ENCODE measurements at places on chromosomes 1 and 21.

DNA sequence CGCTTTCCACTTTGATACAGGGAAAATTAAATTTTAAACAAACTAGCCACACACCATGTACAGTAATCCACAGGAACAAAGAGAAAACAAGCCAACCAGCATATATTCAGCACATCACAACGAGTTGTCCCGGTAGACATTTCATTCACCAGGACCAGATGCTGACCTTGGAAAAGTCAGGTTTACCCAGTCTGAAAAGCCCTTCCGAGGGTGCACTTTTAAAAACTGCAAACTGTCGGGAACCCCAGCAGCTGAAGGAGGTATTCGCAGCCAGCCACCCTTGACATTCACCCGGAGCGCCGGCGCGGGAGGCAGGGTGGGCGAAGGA lies 1.2 kb downstream of the MCOLN3 start:
- no peak for DNase-seq

GRCh38 chr1:180415985-180416633 lies 86.3 kb downstream of the ACBD6 start:
- no peak for DNase-seq

DNA sequence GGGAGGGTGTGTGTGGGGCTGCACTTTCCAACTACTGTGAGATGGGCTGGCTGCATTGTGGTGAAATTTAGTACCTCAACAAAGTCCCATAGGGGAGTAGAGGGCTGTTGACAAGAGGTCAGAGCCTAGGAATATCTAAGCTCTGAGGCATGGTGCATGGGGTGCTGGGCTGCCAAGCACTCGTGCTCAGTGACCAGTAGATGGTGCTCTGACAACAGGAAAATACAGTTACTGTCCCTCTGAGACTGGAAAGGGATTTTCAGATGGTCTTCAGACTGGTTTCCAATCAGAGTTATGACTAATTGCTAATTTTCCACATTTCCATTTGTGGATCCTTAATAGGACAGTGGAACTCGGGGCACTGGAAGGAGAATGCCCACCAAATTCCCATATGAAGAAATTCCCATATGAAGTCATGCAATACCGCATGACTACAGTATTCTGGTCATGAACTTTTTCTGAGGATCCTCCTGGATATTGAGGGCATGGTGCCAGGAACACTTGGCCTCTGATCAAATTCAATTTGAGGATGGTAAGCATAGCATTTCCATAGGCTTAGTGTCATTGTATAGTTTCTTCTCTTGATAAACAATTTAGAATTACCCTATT lies 4.1 kb upstream of the CACNA1E start:
- no peak for DNase-seq

- no peak for DNase-seq
Observed at GRCh38 chr1:245762396-245762910, 607.7 kb downstream of the KIF26B start.

DNA sequence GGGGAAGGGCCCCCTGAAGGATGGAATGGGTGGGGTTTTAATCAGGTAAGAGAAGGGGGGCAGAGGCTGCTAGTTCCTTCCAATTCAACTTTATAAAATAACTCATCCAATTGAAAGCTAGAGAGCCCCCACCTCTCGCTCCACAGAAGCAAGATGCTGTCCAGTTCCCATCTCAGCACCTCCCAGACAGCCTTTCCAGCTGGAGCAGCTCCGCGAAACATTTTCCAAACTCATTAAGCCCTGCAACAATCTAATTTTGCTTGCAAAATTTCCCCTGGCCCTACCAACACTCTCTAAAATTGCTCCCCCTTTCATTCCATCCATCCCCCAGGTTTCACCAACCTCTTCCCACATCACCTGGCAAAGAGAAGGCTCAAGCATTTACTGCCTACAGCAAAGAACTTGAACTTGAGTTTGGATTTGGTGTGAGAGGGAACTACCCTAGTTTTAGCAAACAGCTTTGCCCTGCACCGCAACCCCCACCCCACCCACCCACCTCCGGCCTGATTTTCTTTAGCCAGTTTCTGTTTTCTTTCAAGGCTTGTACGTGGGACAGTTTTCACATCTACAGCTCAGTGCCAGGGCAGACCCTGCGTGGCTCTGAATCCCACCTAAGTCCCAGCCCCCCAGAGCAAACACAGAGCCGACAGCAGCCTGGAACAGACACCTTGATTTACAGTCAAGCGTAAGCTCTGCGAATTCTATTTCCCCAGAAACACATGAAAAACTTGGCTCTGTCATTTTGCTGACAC lies 46.7 kb downstream of the SYF2 start:
- DNase-seq = no peak

DNA sequence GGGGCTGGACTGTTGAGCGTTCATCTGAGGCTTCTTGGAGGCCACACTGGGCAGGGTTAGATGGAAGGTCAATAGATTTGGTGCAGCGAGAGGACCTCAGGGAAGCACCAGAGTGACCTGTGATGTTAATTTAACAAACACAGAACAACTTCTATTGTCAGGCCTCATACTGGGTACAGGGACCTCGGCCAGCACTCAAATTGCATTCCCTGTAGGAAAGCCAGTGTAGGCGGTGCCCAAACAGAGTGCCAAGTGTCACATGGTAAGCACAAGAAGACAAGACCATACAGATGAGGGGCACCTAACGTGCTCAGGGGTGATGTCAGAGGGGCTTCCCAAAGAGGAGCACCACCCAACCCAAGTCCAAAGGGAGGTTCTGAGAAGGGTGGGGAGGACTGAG lies 1.3 kb downstream of the TMEM269 start:
- DNase-seq = no peak

DNA sequence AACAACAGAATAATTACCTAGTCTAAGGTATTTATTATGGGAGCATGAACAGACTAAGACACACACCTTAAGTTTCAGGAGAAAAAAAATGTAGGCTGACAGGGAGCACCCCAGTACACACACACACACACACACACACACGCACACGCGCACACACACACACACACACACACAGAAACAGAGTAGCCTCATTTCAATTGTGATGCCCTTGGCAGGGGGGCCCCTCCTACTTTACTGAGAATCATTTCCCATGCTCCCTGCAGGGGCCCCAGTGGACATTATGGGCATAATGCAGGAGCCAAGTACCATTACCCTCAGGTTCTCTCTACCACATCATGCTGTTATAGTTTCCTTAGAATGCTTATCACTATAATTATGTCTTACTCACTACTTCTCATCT lies 104.9 kb downstream of the CDC7 start:
- DNase-seq = no peak

- DNase-seq = no peak
Observed at GRCh38 chr1:150224983-150225382, 10.9 kb downstream of the ANP32E start.

GRCh38 chr1:22573237-22573636 lies 9.9 kb downstream of the EPHA8 start:
- DNase-seq = no peak

GRCh38 chr1:164588516-164589341 lies 29.7 kb downstream of the PBX1 start:
- DNase-seq = no peak

DNA sequence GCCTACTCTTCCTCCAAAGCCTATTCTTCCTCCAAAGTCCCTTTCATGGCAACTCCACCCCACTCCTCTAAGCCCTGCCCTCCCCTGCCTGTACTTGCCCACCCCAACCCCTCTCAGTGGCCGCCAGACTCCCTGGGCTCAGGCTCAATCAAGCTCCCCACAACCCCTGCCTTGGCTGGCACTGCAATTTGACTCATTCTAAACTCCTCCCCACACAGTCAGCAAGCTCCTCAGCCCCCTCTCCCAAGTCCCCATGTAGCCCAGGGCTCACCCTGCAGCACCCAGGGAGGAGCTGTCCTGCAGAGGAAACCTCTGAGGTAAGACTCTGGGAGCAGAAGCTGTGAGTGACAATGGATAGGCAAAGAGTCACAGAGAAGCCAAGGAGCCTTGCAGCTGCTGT lies 3.6 kb upstream of the VSIG8 start:
- no peak for DNase-seq

DNA sequence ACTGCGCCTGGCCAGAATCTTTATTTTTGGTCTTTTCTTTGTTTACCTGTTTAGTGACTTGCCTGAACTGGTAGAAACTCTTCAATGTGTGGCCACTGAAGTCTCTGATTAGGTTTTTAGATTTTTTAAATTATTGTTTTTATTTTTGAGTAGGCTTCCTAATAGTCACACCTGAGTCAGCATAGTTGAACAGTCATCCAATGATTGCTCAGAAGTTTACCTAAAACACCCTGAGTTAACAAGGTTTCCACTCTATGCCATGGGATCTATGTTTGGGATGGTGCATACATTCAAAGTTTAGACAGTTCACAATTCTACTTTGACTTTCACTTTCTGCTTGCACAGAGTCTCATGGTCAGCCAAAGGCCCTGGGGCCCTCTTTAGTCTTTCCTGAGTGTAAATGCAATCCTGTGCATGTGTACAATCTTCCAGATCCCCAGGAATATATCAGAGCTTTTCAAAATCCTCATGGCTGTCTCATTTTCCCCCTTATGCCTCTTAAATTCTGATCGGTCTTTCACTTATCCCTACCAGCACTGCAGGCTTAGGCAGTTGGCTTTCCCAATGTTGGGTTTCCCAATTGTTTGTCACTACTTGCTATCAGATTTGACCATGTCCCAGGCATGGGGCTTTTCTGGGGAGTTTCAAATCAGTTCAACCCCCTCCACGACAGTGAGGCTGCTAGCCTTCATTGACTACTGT lies 114.4 kb upstream of the RAB3GAP2 start:
- no peak for DNase-seq

DNA sequence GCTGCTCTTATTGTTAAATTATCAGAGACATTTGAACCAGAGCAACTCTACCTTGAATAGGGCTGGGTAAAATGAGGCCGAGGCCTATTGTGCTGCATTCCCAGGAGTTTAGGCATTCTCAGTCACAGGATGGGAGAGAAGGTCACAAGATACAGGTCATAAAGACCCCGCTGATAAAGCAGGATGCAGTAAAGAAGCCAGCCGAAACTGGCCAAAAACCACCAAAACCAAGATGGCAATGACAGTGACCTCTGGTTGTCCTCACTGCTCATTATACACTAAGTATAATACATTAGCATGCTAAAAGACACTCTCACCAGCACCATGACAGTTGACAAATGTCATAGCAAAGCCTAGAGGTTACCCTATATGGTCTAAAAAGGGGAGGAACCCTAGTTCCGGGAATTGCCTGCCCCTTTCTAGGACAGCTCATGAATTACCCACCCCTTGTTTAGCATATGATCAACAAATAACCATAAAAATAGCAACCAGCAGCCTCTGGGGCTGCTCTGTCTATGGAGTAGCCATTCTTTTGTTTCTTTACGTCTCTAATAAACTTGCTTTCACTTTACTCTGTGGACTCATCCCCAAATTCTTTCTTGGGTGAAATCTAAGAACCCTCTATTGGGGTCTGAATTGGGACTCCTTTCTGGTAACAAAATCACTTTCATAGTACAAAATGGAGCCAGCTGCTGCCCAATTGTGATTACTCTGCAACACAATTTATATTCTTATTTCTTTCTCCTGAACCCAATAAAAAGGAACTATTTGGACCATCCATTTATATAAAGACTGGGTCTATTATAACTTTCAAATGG lies 179.6 kb downstream of the TGFBR3 start:
- DNase-seq = no peak

DNA sequence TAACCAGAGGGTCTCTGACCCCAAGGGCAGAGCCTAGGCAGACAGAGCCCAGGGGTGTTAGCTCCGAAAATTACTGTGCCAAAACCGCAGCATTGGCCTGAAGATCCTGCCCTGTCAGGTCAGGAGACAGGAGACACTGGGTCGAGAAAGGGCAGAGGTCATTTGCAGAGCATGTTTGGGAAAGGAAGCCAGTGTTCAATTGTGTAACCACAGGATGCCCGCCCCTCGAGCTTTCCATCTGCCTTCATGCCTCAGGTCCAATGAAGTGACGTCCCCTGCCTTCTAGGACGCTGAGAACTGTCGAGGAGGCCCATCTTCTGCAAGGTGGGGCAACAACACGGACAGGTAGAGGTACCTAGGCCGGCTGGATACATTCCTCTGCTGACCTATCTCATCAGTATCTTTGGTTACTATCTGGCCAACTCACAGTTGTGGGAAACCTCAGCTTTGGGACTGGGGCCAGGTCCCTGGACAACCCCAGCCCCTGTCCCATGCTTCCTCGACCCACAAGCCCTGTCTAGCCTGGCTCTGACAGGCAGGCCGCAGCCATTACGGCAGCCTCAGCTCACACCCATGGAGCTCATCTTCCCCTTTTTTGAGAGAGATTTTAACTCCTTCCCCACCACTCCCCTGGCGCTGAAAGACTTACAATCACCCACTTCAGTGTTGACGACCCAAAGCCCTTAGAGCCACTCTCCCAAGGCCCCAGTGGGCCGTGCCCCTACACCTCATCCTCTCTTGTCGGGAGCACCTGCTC lies 1.3 kb downstream of the ARL8A start:
- no peak for DNase-seq

- no peak for DNase-seq
Observed at GRCh38 chr1:89807983-89808382, 12.8 kb upstream of the LRRC8D start.

DNA sequence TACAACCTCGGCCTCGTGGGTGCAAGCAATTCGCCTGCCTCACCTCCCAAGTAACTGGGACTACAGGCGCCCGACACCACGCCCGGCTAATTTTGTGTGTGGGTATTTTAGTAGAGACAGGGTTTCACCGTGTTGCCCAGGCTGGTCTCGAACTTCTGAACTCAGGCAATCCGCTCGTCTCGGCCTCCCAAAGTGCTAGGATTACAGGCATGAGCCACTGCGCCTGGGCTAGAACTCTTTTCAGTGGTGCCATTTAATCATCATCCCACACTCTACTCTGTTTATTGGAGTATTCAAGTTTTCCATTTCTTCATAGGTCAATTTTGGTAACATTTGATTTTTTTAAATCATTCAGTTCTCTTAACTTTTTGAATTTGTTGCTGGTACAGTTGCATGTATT lies 101.3 kb downstream of the DHRS3 start:
- no peak for DNase-seq

- no peak for DNase-seq
Observed at GRCh38 chr1:232040260-232040659, 413.7 kb downstream of the DISC1 start.

GRCh38 chr1:60483509-60483908 lies 409.9 kb upstream of the C1orf87 start:
- no peak for DNase-seq

DNA sequence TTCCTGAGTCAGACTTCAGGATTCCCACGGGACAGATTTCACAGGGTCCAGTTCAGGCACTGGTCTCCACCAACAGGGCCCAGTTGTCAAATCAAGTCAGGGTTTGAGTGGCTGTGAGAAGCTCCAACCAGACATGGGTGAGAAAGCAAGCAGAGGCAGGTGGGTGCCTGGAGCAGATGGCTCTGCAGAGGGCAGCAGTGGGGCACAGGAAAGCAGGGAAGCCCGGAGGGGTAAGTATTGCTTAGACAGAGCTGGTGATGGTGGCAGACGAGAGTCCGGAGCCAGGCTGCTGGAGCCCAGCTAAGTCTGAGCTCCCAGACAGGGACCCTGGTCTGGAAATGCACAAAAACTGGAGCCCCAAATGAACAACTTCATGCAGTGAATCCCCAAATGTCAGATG lies 40.4 kb downstream of the RIMS3 start:
- DNase-seq = no peak

GRCh38 chr1:22741118-22741517 lies 30.5 kb downstream of the EPHB2 start:
- no peak for DNase-seq

- DNase-seq = no peak
Observed at GRCh38 chr1:41856944-41857285, 61.8 kb downstream of the HIVEP3 start.

GRCh38 chr1:59552007-59552406 lies 255.1 kb downstream of the FGGY start:
- no peak for DNase-seq

GRCh38 chr1:30063621-30064280 lies 659.6 kb downstream of the MATN1 start:
- no peak for DNase-seq

GRCh38 chr1:192958871-192959270 lies 100.3 kb downstream of the UCHL5 start:
- no peak for DNase-seq
